Inflammatory macrophage (primary cell): ENCODE measurements at places on chromosomes 3 and 15.

- DNase-seq: no peak
These were observed 19.3 kb downstream of the POMGNT2 start for GRCh38 chr3:43086460-43087165.

GRCh38 chr15:68637767-68638404 lies 59.1 kb downstream of the CORO2B start:
- no peak for DNase-seq

DNA sequence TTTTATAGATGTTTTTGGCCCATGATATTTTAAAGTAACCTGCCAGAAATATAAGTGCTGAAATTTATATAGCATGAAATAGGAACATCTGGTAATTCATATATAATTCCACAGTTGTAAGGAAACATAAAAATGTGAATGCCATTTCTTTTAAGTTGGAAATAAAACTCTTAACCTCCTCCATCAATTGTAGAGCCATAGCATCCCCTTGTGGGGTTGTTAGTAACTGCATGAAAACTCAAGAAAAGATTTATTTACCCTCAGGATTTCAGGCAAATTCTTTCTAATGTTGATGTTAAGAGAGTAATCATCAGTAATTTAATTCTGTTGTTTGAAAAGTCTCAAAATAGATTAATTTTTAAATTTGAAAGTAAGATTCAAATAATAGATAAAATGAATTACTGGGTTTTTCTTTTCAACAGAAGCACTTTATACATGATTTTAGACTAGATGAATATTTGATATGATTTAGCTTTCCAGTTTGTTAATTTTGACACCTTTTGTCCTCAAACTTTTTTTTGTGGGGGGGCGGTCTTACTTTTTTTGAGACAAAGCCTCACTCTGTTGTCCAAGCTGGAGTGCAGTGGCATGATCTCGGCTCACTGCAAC lies 74.7 kb downstream of the RASA2 start:
- peak; percentile 82 for DNase-seq

- no peak for DNase-seq
These were observed 89.7 kb downstream of the BDH1 start for GRCh38 chr3:197465996-197466549.

GRCh38 chr3:129836381-129837064 lies 57.0 kb downstream of the TMCC1 start:
- DNase-seq: peak; percentile 46

GRCh38 chr15:31526916-31527690 lies 200.5 kb downstream of the KLF13 start:
- DNase-seq: no peak

DNA sequence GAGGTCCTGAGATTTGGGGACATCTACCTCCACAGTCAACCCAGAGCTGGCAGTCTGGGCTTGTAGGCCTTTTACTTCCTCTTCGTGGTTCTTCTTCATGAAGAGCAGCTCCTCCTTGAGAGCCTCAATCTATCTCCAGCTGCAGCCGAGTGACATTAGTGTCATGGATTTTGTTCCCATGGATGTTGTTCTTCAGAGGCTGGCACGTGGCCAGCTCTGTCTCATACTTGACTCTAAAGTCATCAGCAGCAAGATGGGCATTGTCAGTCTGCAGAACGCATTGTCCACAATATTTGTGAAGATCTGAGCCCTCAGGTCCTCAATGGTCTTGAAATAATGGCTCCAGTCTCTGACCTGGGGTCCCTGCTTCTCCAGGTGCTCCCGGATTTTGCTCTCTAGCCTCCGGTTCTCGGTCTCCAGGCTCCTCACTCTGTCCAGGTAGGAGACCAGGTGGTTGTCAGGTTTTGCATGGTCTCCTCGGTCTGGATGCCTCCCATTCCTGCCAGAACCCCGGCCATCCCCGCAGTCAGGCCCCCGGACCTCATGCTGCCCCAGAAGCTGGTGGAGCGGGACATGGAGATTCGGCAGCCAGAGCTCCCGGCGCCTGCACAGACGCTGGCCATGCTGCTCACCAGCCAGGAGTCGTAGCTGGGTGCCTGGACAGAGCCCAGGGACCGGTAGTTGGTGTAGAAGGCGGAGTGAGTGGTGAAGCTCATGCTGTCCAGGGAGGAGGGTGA lies 3.4 kb upstream of the CCNL1 start:
- DNase-seq: peak; percentile 23

DNA sequence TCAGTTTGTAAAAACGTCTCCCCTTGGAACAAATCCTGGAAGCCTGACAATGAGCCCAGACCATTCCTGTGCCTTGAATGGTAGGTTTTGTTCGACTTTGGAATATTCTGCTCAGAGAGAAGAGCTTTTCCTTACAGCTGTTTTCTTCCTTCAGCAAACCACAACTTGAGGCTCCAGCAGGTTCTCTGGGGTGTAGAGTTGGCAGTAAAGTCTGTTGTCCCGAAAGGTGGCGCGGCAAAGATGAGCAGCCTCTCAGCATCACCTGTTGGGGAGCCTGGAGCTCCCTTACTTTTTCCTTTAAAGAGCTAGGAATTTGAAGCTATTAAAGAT lies 65.4 kb downstream of the BOC start:
- no peak for DNase-seq

DNA sequence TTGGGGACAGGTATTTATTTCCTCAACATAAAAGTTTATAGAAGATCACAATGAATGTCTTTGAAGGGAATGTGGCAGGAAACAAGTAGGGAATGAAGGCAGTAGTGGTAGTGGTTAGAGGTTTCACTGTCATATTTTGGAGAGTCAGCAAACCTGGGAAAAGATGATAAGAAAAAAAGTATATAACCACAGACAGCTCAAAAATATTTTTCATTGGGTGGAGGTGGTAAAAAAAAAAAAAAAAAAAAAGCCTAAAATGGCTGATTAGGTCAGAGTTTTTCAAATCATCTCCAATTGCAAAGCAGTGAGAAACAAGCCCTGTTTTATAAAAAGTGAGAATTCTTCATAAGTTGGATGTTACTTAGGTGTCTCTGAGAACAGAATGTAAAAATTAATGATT lies 400.0 kb downstream of the LSAMP start:
- no peak for DNase-seq

DNA sequence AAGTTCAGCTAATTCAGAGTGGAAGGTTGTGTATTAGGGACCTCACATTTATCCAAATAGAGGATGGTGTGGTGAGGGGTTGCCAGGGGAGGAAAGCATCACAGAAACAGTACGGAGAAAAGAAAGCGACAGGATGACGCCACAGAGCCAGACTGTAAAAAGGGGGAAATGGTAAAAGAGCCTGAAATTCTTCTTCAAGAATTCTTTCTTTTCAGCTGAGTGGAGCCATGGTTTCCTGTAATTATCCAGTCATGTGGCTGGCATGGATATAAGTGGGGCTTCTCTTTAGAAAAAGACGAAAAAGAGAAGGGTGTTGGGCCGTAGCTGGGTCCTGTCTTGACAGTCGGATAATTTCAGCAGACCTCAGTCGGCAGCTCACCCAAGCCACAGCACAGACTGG lies 24.5 kb upstream of the PSMD6 start:
- DNase-seq: no peak

DNA sequence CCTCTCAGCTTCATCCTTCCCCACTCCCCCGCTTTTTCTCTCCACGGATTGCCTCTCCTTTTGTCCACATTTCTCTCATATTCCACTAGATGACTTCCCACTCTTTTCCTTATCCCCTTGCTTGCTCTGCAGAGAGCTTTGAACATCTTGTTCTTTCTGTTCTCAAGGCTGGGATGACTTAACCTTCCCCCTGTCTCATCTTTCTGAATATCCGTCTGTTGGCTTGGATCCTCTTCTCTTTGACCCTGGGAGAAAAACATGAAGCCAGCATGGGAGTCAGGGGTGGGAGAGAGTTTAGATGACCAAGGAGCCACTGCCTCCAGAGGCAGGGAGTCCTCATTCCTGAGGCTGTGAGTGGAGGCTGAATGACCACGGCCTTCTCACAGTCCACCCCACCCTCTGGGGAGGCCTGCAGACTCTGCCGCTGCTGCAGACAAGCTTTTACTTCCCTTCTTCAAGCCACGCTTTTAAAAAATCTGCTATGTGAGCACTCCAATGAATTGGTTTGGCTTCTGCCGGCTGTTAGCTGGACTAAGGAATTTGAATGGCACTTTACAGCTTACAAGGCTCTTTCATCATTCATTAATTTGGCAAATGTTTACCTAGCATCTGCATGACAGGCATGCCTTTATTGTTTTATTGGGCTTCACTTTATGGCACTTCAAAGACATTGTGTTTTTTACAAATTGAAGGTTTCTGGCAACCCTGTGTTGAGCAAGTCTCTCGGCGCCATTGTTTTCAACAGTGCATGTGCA lies 111.6 kb upstream of the SLC6A6 start:
- DNase-seq: no peak

DNA sequence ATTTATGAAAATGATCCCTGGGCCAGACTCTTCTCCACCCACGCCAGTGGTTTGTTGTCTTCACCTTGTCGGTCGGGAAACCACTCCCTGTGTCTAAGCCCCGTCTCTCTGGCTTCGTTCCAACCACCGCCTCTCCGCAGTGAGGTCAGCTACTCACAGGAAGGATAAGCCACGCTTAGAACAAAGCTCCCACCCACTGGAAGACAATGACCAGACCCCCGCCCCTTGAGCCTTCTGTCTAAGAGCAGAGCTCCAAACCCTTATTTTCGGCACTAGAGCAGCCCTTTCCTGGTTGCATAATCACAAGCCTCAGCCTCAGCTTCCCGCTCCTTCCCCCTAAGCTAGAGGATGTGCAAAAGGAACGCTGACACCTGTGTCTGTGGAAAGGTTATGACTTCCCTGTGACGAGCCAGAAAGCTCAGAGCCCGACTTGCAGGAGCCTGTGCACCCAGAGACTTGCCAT lies 114.9 kb upstream of the MEF2A start:
- peak; percentile 79 for DNase-seq

DNA sequence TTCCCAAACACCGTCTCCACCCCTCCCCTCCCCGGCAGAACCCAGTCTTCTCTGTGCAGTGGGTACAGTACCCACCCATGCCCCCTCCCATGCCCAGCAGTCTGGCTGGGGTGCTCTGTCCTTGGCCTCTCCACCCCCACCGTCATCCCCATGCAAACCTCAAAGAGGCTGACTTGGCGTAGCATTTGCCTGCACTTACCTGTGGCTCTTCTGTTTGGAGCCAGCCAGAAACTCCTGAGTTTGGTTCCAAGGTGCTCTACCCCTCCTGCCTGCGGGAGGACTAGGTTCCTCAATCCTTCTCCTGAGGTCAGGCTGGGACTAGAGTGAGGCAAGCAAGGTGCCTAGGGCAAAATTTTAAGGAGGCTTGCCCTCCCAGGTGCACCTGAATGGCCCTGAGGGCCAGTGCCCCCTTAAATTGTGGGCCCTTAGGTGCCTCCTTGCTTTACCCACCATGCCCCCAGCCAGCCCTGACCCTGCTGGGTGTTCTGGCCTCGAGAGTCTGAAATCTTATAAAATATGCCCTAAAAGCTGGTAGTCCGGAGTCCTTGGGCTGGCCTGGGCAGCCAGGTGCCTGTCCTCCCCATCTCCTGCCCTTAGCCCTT lies 47.1 kb upstream of the C15orf39 start:
- DNase-seq: no peak

GRCh38 chr15:82165948-82166376 lies 96.6 kb downstream of the EFL1 start:
- DNase-seq: no peak

DNA sequence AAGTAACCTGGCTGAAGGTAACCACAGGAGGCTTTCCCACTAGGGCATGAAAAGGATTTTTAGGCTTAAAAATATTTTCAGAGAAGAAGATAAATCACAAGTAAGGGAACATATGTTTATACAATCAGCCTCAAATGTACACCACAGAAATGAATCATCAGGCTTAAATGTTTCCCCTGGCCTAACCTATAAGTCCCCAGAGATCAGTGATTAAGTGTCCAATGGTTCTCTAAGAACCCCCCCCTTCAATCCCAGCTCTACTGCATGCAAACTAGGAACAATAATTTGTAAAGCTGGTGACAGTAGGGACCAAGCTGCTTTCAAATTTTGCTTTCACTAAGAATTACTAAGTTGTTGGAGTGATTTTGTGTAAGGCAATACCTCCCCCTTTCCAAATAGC lies 431.6 kb upstream of the LMCD1 start:
- no peak for DNase-seq

DNA sequence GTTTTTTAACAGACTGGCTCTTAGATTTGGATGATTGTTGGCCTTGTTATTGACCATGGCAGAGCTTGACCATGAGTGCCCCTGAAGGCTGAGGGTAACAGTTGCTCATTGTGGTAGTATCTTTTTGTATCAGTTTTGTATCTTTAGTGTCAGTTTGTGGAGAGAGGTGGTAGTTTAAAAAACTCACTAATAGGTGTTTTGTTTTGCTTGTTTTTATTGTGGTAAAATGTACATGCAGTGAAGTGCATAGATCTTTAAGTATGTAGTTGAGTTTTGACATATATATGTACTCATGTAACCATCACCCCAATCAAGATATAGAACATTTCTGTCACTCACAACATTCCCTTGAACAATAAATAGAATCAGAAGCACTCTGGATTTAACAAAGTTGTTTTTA lies 9.8 kb downstream of the GMPS start:
- no peak for DNase-seq

DNA sequence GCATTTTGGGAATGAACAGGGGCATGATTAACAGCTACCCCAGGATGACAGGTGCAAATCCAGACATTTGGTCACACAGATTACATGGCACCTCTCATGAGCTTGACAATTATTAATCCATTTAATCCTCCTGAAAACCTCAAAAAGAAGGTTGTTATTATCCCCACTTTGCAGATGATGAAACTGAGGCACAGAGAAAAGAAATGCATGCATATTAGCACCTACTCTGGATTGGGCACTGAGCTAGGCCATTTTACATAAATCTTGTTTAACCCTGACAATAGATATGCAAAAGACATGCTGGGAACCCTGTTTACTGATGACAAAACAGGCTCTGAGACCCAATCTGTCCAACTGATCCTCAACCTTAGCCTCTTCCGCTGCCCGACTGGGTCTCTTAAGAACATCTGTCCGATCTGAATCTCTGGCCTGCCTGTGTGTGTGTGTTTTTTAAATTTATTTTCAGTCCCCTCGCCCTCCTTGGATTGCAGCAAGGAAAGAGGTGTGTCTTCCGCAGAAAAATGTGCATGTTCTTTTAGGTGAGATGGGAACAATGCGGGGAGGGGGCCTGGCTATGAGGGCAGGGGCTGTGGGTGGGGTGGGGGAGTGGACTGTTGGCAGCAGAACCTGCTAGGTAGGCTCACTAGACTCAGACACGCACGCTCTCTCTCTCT lies 162.5 kb downstream of the WNT7A start:
- no peak for DNase-seq

DNA sequence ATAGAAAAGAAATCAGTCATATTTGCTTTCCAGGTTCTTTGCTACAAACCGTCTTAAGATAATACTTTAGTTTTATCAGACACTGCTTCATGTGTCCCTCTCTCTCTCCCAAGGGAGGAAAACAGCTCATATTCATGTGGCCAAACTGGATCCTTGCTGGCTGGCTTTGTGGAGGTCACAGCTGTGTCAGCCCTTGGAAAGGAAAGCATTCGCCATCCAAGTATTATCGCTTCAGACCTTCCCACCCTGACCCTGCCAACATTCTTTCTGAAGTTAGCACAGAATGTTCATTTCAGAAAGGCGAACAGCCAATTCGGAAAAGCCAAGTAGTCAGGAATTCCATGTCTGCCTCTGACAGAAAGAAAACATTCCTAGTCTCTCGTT lies 213.6 kb downstream of the FEZF2 start:
- no peak for DNase-seq
